Effector CD8-positive, alpha-beta T cell (primary cell): ENCODE measurements at places on chromosomes 3 and 15.

- no peak for DNase-seq
Measured at GRCh38 chr3:120369037-120369467, 19.9 kb upstream of the LRRC58 start.

DNA sequence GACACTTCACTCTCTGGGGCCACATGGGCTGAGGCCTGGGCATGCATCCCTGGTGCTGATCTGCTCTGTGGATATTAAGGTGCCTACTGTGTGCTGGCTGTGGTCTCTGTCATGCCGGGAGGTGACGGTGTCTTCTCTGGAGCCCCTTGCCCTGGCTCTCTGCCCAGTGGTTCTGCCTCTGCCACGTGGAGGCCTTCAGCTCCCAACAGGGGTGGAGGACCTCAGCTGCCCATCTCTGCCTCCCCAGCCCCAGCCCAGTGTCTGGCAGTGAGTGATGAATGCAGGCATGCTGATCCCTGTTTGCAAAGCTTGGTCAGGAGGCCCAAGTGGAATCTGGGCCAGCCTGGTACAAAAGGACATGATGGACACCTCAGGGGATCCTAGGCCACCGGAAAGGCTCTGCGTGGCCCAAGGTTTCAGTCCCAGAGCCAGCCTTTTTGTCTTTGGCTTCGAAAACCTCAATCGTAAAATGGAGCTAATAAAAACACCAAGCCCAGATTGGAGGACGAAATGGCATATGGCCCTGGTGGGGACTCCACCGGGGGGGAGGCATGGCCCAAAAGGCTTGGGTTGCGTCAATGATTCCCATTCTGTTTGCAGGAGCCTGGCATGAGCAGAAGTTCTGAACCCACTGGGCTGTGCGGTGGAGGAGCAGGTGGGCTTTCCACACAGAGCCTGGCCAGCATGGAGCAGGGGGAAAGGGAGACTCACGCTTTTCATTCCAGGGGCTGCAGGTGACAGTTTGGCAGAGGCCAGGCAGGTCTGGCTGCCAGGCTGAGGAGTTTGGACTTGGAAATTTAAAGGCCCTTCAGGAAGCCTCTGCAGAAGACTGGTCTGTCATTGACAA, 54.7 kb upstream of the KLF13 start:
- DNase-seq: no peak

DNA sequence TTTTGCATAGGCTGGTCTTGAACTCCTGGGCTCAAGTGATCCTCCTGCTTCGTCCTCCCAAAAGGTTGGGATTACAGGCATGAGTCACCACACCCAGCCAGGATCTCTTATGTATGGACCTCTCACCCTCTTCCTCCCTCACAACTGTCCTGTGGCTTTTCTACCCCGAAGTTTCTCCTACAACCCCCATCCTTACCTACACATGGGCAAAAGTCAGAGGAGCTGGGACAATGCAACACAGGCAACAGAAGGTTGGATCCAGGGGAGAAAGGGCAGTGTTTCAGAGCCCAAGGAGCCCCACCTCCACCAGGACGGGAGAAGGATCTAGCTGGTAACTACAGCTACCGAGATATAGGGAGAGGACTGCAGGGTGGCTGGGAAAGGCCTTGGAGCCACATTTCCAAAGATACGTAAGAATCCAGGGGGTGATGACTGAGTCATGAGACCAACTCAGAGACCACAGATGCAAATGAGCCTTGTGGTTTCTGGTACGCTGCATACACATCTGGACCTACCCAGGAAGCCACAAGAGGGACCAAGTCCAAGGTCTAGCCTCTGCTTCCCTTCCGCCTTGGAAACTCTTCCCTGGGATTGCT, 13.6 kb downstream of the IGDCC4 start:
- no peak for DNase-seq

DNA sequence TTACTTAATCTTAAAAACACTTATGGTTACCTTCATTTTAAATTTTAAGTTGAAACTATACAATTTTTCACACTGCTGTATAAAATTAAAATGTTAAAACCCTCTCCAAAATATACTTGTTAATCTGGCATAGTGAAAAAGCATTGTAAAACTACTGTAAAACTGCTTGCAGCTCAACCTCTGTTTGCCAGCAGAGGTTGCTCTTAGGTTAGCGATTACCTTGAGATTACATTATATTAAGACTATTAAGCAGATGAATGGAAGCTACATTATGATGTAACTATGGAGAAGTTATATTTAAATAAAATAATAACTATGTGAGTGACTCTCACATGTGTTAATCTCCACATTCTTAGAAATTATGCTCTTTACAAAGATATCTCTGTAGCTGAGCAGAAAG, 143.6 kb upstream of the SLITRK3 start:
- no peak for DNase-seq

DNA sequence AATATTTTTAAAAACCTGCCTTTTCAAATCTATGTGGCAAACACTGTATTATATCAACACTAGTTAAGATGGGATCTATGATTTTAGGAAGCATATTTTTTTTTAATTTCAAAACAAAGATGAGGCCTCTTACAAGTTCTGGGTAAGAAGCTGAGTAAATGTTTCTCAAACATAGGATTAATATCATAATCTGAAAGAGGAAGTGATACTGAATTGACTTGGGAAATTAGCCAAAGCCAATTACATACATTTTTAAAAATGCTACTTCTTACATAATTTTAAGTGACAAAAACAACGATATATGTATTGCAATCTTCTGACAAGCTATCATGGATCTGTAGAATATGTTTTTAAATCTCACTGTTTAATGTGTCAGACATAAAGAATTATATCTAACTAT, 135.1 kb upstream of the UBP1 start:
- no peak for DNase-seq

- DNase-seq: no peak
Measured at GRCh38 chr15:66936861-66937582, 128.4 kb upstream of the SMAD3 start.

DNA sequence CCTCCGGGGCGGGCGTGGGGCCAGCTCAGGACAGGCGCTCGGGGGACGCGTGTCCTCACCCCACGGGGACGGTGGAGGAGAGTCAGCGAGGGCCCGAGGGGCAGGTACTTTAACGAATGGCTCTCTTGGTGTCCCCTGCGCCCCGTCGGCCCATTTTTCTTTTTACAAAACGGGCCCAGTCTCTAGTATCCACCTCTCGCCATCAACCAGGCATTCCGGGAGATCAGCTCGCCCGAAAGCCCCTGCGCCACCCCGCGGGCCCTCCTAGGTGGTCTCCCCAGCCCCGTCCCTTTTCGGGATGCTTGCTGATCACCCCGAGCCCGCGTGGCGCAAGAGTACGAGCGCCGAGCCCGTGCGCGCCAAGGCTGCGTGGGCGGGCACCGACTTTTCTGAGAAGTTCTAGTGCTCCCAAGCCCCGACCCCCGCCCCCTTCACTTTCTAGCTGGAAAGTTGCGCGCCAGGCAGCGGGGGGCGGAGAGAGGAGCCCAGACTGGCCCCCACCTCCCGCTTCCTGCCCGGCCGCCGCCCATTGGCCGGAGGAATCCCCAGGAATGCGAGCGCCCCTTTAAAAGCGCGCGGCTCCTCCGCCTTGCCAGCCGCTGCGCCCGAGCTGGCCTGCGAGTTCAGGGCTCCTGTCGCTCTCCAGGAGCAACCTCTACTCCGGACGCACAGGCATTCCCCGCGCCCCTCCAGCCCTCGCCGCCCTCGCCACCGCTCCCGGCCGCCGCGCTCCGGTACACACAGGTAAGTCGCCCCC, at the start of gene THBS1:
TSS of gene THBS1 (plus strand) at position 595 of the 757 bp plus-strand sequence. CDS start 779 bp downstream, outside the sequence.
- no peak for DNase-seq

GRCh38 chr15:74782259-74783071, 585 bp downstream of the CSK start:
- DNase-seq: peak; percentile 47

GRCh38 chr15:56980473-56980872, 62.0 kb downstream of the TCF12 start:
- no peak for DNase-seq

DNA sequence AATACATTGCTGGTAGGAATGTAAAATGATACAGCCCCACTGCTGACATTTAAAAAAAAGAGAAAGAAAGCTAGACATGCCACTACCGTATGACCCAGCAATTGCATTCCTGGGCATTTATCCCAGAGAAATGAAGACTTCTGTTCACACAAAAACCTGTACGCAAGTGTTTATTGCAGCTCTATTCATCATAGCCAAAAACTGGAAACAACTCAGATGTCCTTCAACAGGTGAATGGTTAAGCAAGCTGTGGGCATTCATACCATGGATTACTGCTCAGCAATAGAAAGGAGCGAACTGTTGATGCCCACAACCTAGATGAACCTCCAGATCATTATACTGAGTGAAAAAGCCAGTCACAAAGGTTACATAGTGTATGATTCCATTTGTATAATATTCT, 132.5 kb downstream of the MAP2K5 start:
- DNase-seq: no peak

DNA sequence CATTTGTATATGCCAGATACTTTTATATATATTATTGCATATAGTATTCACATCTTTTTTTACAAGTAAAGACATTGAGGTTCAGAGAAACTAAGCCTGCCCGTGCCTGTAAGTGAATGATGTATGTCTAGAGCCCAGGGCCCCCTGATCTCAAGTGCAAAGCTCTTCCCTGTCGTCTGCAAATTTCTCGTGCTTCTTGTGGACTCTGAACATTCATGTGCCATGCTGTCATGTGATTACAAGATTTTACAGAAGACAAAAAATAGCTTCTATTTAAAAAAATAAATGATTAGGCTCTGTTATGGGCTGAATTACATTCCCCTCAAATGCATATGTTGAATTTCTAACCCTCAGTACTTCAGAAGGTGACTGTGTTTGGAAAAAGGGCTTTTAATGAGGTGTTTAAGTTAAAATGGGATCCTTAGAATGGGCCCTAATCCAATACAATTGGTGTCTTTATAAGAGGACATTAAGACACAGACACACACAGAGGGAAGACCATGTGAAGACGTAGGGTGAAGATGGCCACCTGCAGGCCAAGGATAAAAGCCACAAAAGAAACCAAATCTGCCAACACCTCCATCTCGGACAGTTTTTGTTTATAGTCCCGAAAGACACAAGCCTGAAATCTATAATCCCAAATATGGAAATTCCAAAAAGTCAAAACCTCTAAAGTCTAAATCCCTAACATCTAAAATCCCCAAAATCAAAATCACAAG, 3.9 kb upstream of the MASP1 start:
- no peak for DNase-seq

DNA sequence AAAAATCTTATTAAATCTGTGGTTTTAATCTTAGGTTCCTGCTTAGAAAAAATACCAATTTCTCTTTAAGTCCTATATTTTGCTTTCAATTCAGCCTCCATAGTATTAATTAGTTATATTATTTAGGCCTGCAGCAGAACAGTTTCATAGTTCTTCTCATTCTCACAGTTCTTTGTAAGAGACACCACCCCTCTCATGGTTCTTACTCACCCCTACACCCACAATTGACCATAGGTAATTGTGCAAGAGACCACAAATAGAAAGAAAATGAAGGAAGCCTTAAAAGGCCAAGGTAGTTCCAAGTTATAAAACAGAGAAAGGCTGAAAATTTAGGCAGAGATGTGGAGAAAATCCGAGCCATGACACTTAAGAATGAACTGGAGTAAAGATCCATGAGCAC, 415.3 kb downstream of the TIGIT start:
- DNase-seq: no peak

DNA sequence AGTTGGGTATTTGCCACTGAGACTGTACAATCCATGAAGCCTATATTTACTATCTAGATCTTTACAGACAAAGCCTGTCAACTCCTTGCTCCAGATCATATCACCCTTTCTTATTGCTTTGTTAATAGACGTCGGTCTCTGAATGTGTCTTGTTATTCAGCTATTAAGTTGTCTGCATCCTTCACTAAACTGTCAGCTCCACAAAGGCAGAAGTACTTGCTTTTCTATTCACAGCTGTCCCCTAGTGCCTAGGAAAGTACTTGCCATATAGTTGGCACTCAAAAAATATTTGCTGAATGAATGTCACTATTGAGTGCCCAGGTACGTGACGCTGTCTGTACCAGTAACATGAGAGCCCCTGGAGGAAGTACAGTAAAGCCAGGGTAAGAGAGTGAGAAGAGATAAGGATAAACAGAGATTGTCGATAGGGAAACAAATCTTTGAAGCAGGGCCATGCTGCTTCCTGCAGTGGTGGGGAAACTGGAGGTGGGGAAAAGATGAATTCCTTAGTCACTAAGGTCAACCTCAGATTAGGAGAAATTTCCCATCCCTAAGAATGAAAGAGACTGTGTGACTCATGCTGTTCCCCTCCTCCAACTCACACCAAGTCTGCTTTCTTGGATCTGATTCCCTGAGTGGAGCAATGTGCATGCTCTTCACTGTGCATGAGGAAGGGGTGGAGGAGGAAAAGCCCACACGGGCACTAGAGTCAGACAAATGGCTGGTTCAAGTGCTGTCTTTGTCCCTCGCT, 36.3 kb downstream of the PRICKLE2 start:
- no peak for DNase-seq
